ENCODE measurements at places on chromosomes 2 and 18.

DNA sequence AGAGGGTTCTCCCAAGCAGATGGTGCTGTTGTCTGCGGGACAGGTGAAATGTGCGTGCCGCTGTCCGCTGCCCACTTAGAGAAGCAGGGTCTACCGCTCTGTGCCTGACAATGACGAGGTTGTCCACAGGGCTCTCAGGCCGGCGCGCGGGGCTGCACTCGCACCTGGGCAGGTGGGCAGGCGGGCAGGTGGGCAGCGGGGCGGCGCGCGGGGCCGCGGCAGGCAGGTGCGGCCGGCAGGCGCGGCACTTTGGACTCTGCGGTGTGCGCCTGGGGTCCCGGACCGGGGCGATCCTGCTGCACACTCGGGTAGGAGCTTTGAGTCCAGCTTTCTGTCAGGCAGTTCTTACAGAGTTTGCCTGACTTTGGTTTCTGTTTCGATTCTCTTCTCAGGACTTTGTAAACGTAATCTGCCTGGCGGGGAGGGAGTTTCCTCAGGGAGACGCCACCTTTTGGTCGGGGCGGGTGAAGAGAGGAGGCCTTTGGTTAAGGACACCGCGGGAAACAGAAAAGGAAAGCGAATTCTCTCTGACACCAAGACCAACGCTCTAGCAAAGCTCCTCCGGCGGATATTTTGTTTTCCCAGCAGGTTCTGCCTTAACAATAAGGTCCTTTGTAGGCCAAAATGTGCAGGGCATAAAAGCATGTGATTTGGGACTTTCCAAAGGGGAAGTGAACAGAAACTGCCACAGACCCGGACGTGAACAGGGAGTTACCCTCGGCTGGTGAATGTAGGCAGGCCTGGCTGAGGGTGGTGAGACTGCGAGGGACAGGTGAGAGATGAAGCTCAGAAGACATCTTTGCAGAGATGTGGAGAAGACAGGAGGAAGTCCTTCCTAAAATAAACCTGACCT is at the start of gene IFIH1:
Gene IFIH1, minus strand, starts transcription at position 357 of the 853 bp plus-strand sequence. CDS start 377 bp downstream, outside the sequence.
- peak; percentile 94 for DNase-seq

DNA sequence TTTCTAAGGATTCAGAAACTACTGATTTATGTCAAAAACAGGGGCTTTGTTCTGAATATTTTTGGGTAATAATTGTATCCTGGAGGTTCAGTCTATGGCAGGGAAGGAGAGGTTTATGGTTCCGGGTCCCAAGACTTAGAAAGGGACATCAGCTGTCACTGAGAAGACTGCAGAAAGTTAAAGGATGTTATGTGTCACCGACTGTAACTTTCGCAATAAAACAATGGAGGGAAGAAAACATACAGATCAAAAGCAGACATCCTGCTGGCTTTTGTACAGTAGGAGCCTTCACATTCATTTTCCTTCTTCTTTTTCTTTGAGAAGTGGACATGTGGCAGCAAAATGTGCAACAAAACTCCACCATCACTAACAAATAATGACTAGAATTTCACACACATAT is 900.7 kb upstream of the SOX11 start:
- DNase-seq = no peak

GRCh38 chr18:21741562-21742314 is 1.1 kb downstream of the MIB1 start:
- no peak for DNase-seq

DNA sequence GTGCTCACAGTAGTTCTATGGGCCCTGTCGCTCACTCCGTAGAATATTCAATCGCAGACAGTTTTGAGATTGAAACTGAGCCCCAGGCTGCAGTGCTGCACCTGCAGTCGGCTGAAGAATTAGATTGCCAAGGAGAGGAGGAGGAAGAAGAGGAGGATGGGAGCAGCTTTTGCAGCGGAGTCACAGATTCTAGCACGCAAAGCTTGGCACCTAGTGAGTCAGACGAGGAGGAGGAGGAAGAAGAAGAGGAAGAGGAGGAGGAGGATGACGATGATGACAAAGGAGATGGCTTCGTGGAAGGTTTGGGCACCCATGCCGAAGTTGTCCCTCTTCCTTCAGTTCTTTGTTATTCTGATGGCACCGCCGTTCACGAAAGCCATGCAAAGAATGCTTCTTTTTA is 115.2 kb downstream of the GALNT3 start:
- DNase-seq = no peak

GRCh38 chr2:119753930-119754321 is 5.8 kb upstream of the PTPN4 start:
- no peak for DNase-seq

DNA sequence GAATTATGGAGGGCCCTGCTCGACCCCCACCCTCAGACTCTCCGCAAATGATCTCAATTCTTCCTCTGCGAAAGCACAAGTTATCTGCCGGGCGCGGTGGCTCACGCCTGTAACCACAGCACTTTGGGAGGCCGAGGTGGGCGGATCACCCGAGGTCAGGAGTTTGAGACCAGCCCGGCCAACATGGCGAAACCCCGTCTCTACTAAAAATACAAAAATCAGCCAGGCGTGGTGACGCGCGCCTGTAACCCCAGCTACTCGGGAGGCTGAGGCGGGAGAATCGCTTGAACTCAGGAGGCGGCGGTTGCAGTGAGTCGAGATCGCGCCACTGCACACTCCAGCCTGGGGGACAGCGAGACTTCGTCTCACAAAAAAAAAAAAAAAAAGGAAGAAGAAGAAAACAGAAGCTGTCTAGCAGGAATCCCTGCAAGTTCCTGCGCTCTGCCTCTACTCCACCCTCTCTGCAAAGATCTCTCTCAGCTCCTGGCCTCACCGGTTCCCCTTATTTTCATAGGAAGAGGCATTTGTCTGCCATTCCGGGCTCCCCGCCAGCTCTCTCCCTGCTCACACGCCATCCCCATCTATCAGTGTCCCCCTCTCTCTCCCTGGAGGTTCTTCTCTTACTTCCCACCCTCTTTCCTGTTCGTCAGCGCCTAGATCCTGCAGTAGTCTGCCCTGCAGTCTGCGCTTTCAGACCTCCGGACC is 13.5 kb upstream of the COLEC12 start:
- DNase-seq = no peak

DNA sequence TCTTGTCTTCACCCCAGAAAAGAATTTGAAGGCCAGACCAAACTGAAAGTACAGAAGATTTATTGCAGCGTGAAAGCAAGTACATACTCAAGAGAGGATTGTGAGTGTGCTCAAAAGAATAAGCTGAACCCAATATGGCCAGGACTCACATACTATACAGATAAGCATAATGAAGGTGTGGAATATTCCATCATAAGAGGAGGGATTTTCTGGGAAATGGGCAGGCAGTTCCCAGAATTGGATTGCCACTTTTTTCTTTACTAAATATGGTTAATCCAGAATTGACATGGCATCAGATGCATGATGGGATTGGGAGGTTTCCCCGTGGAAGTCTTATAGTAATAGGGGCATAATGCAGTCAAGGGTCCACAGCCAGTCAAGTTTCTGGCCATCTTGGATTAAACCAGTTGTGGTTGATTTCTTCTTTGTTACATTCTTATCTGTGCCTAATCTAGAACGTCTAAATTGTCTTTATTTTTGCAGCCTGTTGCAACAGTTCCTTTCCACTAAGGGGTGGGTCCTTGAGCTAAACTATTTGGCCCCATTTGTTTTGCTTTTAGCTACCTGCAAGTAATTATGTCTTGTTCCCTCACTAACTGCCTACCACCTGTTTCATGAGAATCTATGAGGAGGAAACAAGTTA is 9.0 kb downstream of the SP140L start:
- DNase-seq = no peak

GRCh38 chr2:211453311-211453887 is 897.0 kb downstream of the CPS1 start:
- DNase-seq = no peak

DNA sequence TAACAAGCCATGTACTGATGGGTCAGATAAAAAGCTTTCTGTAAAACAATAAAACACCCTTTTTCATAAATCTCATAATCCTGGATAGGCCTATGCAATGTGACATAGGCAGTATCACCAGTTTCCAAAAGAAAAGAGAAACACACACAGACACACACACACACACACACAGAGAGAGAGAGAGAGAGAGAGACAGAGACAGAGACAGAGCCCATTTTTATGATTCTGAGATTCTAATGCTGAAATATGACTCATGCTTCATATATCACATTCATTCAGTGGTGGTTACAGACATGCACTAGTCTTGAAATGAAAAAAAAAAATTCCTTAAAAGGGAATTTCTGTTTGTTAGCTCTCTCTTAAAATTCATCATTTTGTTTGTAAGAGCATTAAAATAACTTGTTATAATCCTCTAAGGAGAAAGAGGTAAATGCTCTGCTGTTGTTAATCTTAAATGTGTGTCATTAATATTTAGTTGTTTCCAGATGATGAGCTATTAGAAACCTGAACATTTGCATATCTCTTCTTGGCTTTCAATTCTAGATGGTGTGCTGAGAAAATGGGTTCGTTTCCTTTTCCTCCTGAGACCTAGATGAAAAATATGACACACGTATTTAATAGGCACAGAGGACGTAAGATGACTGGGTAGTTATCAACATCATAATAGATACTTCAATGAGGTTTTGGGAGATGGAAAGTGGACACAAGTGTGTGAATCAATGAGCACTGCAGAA is 1598.7 kb upstream of the ACVR2A start:
- no peak for DNase-seq

GRCh38 chr2:226023383-226023782 is 623.9 kb downstream of the NYAP2 start:
- no peak for DNase-seq

- DNase-seq = no peak
Observed at GRCh38 chr2:60223859-60224258, 329.6 kb downstream of the BCL11A start.

- DNase-seq = no peak
Observed at GRCh38 chr2:38692636-38693318, 26.9 kb downstream of the GALM start.

DNA sequence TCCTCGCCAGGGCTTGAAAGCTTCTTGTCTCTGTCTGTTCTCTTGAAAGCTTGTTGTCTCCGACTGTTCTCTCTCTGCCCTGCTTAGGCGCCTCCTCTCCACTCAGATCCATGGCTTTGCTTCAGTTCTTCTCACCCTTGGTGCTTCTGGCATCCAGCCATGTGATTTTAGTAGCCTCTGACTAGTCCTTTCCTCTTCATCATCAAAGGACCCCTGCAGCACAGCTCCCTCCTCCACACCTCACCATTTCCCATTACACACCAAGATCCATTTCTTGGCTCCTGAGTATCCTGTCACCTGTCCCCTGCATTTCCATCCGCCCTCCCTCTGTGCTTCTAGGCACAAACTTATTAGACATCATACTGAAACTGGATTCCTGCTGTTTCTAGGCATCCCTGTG is 59.4 kb downstream of the ZNF236 start:
- no peak for DNase-seq

- no peak for DNase-seq
Observed at GRCh38 chr2:239487272-239487671, 86.5 kb upstream of the HDAC4 start.

- DNase-seq = no peak
Observed at GRCh38 chr2:100658017-100658416, 95.2 kb downstream of the PDCL3 start.

DNA sequence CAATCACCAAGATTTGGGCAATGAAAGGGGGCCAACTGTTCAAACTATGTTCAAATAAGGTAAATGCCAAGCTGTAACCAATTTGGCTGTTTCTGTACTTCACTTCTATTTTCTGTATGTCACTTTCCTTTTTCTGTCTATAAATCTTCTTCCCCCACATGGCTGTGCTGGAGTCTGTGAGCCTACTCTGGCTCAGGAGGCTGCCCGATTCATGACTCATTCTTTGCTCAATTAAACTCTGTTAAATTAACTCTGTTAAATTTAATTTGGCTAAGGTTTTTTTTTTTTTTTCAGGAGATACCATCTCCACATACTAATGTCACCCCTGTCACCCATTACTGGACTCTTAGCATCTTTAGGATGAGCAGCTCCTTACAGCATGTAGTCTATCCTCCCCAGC is 178.8 kb upstream of the TWIST2 start:
- DNase-seq = no peak

DNA sequence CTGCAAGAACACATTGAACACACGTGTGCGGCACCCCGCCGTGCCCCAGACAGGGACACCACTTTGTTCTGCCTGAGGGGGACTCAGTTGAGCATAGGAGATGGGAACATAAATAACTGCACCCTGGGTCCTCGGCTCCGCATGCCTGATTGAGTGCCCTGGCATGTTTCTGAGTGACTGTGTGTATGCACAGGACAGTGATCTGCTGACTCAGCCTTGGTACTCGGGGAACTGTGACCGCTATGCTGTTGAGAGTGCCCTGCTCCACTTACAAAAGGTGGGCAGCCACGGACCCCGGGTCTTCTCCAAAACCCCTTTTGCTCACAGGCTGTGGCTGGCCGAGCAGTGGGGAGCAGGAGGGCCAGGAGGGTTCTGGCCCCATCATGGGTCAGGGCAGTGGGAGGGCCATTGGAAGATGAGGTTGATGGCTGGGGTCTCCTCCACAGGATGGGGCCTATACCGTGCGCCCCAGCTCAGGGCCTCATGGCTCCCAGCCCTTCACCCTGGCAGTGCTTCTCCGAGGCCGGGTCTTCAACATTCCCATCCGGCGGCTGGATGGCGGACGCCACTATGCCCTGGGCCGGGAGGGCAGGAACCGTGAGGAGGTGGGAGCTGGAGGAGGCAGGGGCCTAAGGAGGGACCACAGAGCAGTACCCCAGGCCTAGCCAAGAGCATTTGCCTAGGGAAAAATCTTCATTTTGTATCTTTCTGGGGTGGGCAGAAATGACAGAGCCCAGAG is 16.9 kb downstream of the SH2D6 start:
- no peak for DNase-seq

GRCh38 chr2:235010117-235010714 is 58.4 kb downstream of the SH3BP4 start:
- DNase-seq = no peak

GRCh38 chr18:63303547-63303946 is 16.0 kb downstream of the BCL2 start:
- DNase-seq = no peak

GRCh38 chr2:20504174-20504573 is 57.3 kb downstream of the RHOB start:
- no peak for DNase-seq

DNA sequence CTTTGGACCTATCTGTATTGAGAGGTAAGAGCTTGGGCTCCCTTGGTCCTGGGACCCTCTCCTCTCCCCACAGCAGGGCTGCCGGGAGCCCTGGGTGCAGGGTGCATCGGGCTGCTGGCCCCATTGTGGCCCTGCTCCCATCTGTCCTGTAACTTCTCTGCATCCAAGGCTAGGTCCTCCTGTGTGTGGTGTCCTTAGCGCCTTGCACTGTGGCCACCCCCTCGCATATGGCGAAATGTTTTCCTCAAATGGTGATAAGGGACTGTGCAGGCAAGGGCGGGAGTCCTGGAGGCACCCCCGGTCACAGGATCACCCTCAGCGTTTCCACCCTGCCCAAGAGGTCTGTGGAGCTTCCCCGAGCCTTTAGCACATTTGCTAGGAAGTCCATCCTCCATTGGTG is 208.2 kb downstream of the SH3RF3 start:
- no peak for DNase-seq

GRCh38 chr2:154447727-154448418 is 250.6 kb upstream of the KCNJ3 start:
- DNase-seq = no peak

GRCh38 chr2:45301307-45302277 is 292.3 kb upstream of the SIX2 start:
- DNase-seq = no peak

GRCh38 chr2:224259831-224260230 is 142.1 kb downstream of the FAM124B start:
- no peak for DNase-seq
